SK-N-DZ (cell line): ENCODE measurements at places on chromosomes 3 and 15.

DNA sequence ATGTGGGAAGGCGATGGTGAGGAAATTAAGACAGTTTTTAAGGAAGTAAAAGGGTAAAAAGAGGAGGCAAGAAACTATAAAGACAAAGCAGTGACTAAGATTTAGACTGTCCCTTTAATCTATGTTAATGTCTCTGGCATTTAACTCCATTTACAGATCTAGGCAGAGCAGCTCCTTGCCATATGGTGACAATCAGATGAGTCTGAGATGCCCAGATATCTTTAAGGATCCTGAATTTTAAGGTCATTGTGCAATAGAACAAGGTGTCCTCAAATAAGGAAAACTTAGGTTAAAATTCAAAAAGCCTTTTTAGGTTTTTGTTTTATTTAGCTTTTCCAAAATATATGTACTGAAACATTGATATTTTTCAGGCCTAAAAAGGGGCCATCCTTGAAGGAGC is 24.1 kb downstream of the RASGRP1 start:
- no peak for DNase-seq

- no peak for DNase-seq
Observed at GRCh38 chr3:48467473-48468267, 21.1 kb downstream of the ATRIP start.

DNA sequence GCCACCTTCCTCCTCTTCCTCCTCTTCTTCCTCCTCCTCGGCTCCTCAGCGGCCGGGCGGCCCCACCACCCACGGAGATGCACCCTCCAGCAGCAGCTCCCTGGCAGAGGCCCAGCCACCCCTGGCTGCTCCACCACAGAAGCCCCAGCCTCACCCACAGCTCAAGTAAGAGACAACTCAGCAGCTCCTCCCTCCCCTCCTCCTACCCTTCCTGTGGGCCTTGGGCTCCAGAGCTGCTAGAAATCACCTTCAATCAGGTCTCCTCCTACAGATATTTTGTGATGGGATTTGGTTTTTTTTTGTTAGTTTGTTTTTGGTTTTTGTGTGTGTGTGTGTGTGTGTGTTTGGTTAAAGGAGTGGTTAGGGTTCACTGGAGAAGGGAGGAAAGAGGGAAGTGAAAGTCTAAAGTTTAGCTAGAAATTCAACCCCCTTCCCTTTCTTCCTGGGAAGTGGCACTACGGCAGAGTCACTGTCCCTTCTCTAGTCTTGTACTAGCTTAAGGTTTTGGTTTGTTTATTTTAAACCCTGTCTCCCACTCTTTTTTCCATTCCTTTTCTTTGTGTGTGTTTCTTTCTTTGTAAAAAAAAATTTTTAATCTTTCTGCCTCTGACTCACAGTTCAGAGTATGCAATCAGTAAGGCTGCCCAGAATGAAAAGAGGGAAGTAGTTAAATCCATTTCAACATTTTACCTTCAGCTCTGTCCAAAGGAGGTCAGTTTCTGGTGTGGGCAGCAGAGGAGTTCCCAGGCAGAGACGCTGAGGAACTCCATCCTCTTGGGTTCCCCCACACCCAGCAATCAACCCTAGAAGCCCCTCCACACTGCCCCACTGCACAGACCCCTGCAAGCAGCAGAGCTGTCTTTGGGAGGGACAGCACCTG is 29.0 kb upstream of the TIMP4 start:
- no peak for DNase-seq

DNA sequence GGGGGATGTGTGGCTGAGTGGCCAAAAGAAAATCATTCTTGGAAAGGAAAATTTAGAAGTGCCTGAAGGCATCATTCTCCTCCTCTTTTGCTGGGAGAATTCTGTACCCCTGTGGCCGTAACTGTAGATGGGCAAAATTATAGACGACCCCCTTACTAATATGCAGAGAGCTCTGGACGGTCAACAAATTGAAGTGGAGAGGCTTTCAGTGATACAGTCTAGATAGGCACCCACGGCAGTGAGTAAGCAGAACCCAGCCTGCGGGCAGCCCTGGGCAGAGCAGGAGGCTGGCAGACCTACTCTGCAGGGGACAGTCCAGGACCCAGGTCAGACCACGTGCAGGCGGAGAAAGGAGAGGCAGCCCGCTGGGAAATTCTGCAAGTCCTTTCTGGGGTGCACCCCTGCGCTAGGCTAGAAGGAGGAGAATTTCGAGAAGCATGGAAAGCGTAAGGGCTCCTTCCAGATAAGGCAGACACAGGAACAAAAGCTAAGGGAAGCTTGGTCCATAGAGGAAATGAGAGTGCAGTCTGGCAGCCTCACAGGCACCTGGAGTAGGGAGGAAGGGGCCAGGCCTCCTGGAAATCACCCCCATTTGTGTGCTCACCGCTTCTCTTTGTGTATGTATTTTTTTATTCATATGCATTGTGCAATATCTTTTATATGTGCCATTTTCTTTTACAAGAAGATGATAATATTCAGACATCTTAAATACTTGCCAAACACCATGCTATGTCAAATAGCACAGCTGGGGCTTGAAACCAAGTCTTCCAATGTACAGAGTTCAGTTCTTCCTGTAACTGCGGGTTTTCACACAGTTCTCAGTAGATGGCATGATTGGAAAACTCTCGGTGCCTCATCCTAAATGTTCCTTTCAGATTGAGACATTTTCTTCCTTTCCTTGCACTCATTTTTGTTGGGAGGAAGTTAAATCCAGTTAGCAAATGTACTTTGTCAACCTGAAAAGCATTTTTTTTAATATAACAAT is 40.2 kb downstream of the LRRK1 start:
- no peak for DNase-seq

DNA sequence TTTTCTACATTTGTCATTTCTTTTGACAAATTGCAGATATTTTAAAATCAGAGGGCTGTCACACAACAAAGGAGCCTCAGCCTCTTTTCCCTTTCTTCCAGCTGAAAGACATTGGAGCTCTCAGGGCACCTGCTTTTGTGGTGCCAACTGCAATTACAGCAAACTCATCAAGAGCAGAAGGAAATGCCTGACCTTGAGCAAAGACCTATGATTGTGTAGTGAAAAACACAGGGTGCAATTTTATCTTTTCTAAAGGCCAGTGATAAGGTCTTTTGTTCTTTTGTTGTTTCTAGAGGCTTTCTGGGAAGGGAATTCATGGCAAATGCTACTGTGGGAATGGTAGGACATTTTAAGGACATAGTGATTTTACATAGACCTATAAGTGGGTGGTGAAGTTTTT is 214.3 kb downstream of the OXSM start:
- DNase-seq: no peak

DNA sequence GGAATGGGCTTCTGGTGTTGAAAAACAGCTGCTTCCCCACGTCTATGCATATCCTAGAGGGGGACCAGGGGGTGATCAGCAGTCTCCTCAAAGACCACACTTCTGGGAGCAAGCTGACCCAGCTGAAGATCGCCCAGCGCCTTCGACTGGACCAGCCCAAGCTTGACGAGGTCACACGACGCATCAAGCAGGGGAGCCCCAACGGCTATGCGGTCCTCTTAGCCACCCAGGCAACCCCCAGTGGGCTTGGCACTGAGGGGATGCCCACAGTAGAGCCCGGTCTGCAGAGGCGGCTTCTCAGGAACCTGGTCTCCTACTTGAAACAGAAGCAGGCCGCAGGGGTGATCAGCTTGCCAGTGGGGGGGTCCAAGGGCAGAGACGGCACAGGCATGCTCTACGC is 2.5 kb downstream of the RBM15B start:
- no peak for DNase-seq

GRCh38 chr3:102060814-102061213 is 211.5 kb downstream of the NFKBIZ start:
- DNase-seq: no peak

DNA sequence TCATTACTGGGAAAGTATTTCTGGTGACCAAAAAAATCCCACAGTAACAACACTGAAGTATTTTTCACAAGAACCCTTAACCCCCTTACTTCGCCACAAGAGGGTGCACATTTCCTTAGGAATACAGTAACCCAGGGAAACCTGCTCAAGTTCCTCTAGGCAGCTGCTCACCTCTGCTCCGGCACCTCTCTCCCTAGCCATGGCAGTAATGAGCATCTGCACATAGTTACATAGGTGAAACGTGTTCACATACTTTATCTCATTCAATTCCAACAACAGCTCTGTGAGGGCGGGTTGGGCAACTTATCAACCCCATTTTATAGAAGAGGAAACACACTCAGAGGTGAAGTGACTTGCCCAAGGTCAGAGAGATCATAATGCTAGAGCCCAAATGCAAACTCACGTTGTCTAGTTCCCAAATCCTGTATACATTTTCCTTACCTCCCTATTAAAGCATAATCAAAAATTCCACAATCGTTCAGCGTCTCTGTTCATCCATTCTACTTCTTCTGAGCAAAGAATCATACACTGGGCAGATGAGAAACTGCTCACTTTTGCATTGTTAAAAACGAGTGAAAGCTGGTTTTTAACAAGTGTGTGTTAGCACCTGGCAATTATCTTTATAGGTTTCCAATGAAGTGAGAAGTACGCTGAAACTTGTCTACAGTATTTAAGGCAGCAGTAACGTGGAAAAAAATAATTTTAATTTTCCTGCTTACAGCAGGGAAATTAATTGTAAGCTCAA is 90.7 kb downstream of the IGF2BP2 start:
- DNase-seq: peak; percentile 75

DNA sequence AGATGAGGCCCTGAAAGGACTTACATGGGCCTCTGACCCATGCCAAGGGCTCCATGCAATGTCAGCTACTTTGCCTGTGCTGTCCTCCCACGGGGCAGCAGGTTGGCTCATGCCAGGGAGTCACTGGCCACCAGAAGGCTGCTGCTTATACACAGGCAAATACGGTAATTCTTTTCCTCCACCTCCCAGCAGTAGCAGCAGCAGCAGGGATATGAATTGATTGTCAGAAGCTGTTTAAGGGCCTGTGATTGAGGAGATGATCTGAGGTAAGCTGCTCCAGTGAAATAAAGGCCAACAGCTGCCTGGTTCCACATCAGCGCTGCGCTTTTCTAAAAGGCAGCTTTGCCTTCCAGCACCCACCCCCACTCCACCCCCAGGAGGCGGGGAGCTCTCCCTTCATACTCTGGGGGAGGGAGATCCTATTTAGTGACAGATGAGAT is 250.5 kb downstream of the SHQ1 start:
- DNase-seq: peak; percentile 68

GRCh38 chr3:11150256-11150655 is 4.0 kb upstream of the HRH1 start:
- DNase-seq: no peak

DNA sequence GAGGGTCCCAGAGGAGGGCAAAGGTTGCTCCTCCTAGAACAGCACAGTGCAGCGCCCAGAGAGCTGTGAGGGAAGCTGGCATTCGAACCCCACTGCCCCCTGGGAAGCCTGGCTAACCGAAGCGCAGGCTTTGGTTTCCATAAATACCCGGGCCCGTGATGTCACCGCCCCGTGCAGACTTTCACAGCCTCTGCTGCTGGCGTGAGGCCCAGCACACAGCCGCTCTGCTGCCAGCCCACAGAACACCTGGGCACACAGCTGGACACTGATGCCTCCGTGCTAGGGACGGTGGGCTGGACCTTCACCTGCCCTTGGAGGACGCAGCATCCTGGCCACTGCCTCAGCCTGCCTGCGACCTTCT is 1.0 kb downstream of the IQSEC1 start:
- DNase-seq: no peak

GRCh38 chr3:194976049-194976451 is 290.4 kb downstream of the FAM43A start:
- DNase-seq: no peak

DNA sequence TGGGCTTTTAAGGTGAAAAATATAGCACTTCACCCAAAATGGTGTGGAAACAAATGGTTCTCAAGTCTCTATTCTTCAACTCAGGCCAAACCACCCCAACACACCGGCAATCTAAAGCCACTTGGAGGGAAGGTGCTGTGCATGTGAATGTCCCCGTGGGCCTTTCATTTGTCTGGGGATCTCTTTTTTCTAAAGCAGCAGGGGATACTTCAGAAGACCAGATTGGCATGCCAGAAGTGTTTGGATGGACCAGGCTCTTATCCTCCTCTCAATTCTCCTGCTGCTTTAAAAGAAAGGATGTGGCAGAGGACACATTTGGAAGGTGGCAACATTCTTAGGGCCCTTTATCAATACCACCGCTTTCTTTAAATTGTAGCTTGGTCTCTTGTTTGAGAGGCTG is 193.1 kb downstream of the MEIS2 start:
- no peak for DNase-seq

DNA sequence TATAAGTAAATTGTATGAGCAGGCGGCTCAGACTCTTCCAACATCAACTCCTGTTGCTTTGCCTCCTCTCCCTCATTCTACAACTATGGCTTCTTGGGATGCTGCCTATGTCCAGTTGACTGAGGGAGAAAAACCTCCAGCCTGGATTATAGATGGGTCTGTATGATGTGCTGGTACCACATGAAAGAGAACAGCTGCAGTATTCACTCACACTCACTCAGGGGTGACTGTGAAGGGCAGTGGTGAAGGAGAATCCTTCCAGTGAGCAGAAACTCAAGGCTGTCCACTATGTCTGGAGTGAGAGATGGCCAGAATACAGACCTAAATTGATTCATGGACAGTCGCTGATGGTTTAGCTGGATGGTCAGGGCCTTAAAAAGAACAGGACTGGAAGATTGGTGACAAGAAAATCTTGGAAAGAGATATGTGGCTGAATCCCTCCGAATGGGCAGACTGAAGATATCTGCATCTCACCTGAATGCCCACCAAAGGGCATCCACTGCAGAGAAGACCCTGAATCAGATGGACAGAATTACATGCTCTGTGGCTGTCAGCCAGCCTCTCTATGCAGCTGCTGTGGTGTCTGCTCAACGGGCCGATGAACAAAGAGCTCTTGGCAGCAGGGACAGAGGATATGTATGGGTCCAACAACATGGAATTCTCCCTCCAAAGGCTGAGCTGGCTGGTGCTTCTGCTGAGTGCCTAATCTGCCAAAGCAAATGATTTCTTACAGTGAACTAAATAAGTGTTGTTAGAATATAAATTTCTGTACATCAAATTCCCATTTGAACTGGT is 1.9 kb upstream of the BCL2L10 start:
- DNase-seq: no peak

GRCh38 chr3:173711619-173712018 is 314.1 kb downstream of the NLGN1 start:
- DNase-seq: no peak

- no peak for DNase-seq
Observed at GRCh38 chr3:113660458-113660857, 36.0 kb downstream of the USF3 start.

DNA sequence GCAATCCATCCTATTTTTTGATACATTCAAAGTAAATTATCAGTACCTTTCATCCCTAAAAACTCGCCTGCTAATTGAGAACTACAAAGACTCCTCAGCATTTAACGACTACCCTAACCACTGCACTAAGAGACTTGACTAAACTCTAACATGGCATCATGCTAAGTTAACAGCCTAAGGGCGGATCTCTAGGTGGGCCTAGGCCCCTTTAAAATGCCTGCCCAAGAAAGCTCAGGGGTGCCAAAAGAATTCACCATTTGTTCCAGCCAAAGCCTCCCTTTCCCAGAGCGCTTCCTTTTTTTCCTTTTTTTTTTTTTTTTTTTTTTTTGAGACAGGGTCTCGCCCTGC is 568 bp upstream of the NEK4 start:
- no peak for DNase-seq

GRCh38 chr3:869734-870133 is 223.1 kb upstream of the CNTN6 start:
- DNase-seq: no peak
